ENCODE measurements at places on chromosomes 2 and 18. TPM values are rescaled to one million over a fixed set of nuclear protein-coding genes. Genes with fewer than 3 reads are reported as not detected.

DNA sequence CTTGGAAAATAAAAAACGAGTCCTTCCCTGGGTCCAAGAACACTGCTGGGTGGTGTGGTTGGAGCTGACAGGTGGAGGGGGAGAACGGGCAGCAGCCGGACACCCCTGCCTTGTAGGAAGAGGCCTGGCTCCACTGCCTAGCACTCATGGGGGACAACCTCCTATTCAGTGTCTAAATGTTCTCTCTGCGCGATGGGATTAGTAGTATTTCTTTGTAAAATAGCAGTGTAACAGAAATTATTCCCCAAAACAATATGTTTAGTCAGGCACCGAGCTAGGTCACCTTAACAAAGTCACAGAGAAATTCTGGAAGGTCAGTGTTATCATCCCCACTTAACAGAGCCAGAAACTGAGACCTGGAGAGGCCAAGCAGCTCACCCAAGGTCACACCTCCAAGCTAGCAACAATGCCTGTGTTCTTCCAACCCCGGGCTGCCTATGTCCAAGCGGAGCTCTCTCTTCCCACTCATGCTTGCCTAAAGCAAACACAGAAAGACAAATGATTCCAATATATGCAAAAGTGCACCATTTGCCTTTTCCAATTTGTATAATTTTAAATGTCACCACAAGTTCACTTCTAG lies 68.0 kb downstream of the STEAP3 start:
- H3K27ac ChIP-seq = no peak overlapping the region
- H3K27me3 ChIP-seq = no peaks in the 10 kb centered on the region

- H3K27me3 ChIP-seq = no peaks in the 10 kb centered on the region
- no peaks in the 10 kb centered on the region for H3K4me1 ChIP-seq
- no peak overlapping the region for H3K4me3 ChIP-seq
- H3K36me3 ChIP-seq = no peaks in the 10 kb centered on the region
- DNase-seq = no peak
- no peak overlapping the region for H3K27ac ChIP-seq
These were observed 508.3 kb upstream of the MYT1L start for GRCh38 chr2:2839393-2839781.

- H3K4me1 ChIP-seq = no peaks in the 10 kb centered on the region
- no peak overlapping the region for H3K4me3 ChIP-seq
- H3K27ac ChIP-seq = no peak overlapping the region
- DNase-seq = no peak
- H3K27me3 ChIP-seq = no peaks in the 10 kb centered on the region
- H3K36me3 ChIP-seq = no peaks in the 10 kb centered on the region
These were observed 10.4 kb downstream of the CHMP3 start for GRCh38 chr2:86552889-86553288.

The FER1L5 gene
- 1.2 TPM for total RNA-seq

The CRYGC gene
- not detected for total RNA-seq

Measured in A673 (cell line).